ENCODE measurements at places on chromosomes 12 and 14.

- DNase-seq: no peak
Observed at GRCh38 chr14:106055289-106055688, 528.9 kb downstream of the TMEM121 start.

DNA sequence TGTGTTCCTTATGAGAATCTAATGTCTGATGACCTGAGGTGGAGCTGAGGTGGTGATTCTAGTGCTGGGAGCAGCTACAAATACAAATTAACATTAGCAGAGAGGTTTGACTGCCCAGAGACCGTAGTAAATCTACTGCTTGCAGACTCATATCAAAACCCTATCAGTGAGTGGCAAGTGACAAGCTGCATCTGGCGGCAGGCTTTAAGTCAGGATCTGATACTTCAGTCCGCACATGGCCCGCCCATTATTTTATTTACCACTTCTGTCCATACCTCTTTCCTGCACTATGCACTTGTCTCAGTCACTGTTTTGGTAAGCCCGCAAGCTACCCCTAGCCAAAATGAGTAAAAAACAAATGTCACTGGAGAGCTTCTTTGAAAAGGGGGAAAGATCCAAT is 11.4 kb downstream of the CEP128 start:
- no peak for DNase-seq

DNA sequence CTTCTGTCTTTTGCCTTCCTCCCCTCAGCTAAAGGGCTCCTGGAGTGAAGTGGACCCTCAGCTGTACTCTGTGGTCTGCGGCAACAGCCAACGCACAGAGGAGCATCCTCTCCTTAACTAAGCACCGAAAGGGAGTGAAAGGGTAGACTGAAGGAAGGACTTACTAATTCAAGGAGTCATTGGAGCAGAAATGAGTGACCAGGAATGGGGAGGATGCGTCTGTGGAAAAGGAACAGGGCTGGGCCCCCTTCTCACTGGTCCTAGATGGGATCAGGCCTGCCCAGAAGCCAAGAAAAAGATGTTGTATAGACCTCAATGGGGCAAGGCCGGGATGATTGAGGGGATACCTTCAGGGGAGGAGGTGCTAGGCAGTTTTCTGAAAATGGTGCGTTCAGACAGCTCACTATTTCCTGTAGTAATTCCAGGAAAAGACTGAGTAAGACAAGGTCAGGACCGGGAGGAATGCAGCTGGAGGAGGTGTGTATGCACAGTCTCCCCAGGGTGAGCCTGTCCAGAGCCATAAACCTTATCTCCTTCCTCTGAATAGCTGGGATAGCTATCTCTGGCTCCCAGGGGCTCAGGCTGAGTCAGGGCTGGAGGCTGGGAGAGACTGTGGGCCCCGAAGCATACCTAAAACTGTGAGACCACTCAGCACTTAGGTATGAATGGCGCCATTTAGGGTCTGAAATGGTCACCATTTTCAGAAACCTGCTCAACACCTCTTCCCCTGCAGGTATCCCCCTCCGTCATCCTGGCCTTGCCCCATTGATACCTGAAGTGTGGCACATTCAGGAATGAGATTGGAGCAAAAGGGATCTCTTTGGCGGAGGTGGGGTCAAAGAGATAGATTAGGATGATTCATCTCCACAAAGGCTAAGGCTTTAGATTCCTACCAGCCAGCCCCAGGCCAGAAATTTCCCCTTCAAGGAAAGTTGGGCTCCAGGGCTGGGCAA is 20.2 kb upstream of the KRT8 start:
- peak; percentile 17 for DNase-seq

- no peak for DNase-seq
Observed at GRCh38 chr14:50762001-50762930, 68.7 kb downstream of the NIN start.

DNA sequence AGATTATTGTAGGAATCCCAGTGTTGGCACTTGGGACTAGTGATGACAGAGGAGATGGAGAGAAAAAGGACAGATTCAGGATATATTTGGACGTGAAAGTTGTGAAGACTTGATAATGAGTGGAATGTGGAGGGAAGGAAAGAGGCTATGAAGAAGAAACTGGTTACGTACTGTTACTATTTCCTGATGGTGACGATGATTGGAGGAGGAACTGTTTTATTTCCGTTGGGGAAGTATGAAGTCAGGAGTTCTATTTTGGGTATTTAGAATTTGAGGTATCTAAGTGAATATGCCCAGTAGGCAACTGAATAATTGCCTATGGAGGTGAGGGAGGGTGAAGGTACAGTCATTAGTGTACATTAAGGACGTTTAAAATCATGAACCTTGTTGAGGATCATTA is 207.2 kb downstream of the TMTC2 start:
- DNase-seq: no peak

DNA sequence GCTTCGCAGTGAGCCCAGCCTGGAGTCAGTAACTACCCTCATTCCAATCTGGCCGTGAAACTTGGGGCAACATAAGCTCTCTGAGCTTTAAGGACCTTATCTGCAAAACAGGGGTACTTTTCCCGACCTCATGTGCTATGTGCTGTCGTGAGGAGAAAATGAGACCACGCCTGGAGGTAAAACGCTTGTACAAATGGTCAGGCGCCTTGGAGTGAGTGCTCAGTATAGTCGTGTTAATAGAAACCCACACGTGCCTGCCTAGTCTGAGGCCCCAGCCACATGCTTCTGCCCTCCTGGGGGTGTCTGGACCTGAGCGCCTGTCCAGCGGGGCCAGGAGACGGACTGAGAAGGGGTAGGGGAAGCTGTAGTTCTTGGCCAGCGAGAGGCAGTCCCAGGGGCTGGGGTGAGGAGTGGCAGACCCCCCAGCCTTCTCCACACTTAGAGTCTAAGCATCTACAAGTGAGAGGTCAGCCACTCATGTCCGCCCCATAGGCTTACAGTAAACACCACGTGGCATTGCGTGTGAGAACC is 4.9 kb downstream of the AQP5 start:
- DNase-seq: no peak

DNA sequence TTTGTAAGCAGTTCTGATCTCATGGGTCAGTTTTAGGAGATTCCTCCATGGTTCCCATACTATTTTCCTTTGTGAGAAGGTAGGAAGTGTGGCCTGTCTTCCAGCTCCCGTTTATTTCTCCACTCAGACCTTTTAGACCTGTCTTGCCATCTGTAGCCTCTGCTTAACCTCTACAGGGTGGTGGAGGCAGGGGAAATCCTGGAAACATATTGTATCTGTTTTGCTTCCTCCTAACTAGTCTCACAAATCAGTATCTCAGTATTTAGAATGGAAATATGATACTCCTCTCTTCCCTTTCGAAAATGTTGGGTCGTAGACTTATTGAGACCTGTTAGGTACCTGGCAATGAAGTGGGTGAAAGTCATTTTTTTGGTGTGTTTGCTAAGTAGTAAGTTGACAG is 399.4 kb upstream of the RGS6 start:
- no peak for DNase-seq

GRCh38 chr12:62910549-62911169 is 24.3 kb downstream of the PPM1H start:
- no peak for DNase-seq

- no peak for DNase-seq
Observed at GRCh38 chr14:75090353-75090752, 20.9 kb downstream of the ZC2HC1C start.

- no peak for DNase-seq
Observed at GRCh38 chr12:30836656-30837445, 82.1 kb upstream of the CAPRIN2 start.

GRCh38 chr14:68661226-68662225 is 131.3 kb downstream of the ZFP36L1 start:
- DNase-seq: no peak

DNA sequence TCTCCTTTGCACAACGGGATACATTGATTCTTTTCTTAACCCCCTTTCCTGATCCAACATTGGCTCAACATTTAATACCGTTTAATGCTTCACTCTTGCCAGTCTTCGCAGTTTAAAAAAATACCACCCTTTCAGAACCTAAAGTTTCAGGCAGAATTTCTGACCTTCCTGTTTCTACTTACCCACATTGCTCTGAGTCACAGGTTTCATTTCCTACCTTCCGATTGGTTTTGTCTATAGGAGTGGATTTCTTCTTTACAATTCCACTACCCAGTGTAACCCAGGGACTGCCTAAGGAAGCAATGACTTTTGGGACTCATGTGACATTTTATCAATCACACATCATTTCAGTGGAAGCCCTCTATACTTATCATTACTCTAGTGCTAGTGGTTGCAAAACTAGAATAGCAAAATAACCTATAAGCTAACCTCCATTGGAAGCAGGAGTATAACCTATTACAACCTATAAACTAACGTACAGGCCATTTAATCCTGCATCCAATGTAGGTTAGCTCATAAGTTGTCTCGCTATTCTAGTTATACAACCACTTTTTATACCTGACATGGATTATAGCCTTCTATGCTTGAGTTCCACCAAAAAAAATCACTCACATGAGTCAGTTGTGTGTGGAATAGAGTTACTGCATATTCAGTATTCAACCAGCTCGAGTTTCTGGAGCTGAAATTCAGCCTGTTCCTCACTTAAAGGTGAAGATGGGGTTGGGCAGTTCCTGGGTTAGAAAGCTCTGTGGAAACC is 64.9 kb upstream of the KITLG start:
- no peak for DNase-seq

- DNase-seq: no peak
Observed at GRCh38 chr14:75715926-75716780, 55.1 kb downstream of the TTLL5 start.

GRCh38 chr14:102654298-102654697 is 61.8 kb downstream of the RCOR1 start:
- DNase-seq: no peak
